ENCODE measurements at places on chromosomes 1 and 21.

DNA sequence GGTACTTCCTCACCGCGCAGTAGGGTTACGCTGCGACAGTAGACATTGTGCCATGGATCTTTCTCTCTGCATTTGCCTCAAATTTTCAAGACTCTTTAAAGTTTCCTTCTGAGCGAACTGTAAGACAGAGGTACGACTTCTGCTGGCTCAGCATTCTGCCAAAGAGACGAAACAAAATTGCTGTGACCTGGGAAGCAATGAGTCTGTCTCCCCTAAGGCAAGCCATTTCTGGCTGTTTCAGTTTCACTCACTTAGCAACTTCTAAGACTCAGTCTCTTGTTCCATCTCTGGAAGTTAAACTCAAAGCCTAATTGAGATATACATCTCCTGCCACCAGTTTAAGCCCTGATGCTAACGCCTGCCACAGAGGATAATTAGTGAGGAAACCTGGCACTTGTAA lies 510.9 kb upstream of the DAB1 start:
- no peak for DNase-seq

- DNase-seq: no peak
These were observed 61.2 kb downstream of the TCP10L start for GRCh38 chr21:32523988-32524719.

GRCh38 chr1:174724219-174724618 lies 275.5 kb upstream of the CACYBP start:
- DNase-seq: no peak

DNA sequence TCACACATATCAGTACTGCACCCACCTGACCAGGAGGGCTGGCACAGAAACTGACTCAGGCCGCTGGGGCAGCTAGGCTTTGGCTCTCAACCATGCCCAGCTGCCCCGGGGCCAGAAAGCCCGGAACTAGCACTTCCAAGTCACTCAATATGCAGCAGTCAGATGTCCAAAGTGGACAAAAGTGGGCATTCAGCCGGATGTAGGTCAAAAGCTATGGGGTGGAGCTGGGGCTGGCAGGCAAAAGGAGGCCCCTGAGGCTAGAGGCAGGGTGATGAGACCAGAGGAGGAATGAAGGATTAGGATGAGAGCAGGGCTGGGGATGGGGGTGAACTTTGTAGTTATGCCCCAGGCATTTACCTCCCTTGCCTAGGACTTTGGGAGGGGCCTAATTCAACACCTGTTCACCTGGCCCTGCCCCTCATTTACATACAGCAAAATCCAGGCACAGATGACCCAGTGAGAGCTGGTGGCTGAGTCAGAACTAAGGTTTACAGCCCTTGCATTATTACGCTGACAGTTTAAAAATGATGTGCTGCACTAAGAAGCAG lies 30.7 kb upstream of the EDN2 start:
- no peak for DNase-seq

DNA sequence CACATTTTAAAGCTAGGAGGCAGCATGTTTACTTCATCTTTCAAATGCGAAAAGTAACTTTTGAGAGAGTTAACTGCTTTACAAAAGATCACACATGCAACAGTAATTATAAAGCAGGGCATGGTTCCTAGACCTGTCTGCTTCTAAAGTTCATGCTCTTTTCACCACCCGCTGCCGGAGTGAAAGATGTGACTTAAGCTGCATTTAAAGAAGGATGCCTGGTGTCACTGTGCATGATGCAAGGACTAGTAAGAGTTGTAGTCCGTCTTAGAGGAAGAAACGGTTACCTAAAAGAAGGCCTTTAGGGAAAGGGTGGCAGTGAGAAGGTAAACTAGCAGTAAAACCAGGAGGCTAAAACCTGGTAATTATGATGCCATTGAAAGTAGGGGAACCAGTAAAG lies 1689.1 kb downstream of the KCNT2 start:
- no peak for DNase-seq

- peak; percentile 78 for DNase-seq
These were observed 64.6 kb downstream of the SIK1 start for GRCh38 chr21:43362321-43362791.

DNA sequence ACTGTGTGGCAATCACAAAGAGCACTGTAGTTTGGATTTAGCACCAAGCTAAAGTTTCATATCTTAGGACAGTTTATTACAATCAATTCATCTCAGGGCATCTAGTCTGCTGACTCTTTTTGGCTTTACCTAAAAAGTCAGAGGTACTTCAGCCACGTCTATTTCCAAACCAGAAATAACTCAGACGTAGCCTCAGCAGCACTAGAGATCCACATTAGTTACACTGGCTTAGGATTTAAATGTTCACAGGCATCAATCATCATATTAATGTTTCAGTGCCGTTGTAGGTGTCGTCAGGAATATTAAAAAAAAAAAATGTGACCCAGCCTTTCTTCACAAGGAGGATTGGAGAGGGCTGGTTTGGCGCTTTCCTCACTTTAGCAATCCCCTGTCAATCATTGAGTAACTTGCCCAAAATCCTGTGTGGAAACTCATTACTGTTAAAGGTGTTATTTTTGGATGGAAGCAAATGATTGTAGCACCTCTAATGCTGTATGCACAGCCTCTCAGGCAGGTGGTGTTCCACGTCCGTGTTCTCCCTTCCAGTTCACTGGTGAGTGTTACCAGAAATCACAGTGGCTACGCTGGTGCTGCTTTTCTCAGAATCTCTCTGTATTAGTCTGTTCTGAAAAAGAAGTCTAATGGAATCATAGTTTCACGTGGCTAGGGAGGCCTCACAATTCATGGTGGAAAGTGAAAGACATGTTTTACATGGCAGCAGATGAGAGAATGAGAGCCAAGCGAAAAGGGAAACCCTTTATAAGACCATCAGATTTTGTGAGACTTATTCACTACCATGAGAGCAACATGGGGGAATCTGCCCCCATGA lies 45.4 kb downstream of the NEK7 start:
- no peak for DNase-seq

DNA sequence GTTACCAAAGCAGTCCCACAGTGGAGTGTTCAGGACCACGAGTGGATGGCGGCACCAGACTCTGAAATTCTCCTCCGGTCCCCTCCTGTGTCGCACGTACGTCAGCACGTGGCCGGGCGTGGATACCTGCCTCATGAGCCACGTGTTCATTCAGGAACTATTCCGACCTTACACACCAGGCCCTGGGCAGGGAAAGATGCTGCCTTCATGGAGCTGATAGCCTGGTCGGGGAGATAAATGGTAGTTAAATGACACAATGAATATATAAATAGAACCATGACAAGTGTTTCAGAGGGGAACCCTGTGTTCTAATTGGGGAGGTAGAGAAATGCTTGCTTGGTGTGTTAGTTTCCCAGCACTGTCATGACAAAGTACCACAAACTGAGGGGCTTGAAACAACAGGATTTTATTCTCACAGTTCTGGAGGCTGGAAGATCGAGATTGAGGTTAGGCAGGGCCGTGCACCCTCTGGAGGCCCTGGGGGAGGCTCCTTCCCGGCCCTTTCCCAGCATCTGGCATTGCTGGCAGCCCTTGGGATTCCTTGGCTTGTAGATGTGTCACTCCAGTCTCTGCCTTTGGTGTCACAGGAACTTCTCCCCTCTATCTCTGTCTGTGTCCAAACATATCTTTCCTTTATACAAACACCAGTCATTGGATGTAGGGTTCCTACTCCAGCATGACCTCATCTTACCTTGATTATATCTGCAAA lies 28.9 kb upstream of the GPR137B start:
- DNase-seq: no peak

GRCh38 chr1:192959657-192960186 lies 99.4 kb downstream of the UCHL5 start:
- DNase-seq: no peak

GRCh38 chr1:24418898-24419628 lies 3.5 kb downstream of the NIPAL3 start:
- peak; percentile 23 for DNase-seq

GRCh38 chr1:65830306-65830705 lies 37.6 kb downstream of the PDE4B start:
- DNase-seq: no peak

DNA sequence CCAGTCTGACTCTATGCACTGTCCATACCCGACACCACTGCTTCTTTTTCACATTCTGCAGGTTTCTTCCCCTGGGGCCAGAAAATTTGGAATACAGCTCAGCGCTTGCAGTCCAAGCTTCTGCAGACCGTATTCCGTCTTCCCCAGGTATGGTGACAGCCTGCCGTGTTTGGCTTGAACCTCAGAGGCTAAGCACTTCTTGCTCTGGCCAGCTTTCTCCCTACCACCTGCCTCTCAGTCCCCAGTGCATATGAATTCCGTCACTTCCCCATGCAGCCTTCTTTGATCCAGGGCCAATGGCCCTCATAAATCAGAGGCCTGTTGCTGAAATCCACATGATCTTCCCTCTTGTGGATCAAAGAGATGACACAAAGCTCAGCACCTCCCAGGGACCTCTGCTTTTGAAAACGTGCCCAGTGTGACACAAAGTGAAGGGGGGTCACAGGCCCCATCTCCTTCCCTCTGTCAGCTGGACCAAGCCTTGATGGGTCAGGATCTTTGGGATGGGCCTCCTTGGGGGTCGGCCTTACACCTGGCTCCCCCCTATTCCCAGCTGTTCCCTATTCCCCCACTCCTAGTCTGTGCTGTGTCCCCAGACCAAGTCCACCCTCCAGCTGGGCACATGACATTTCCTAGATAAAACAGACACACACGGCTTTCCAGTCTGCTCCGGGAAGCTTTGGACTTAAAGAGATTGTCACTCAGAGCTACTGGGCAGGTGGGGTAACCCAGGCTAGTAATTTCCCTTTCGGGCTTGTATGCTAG lies 66.6 kb downstream of the HMGB4 start:
- peak; percentile 3 for DNase-seq

DNA sequence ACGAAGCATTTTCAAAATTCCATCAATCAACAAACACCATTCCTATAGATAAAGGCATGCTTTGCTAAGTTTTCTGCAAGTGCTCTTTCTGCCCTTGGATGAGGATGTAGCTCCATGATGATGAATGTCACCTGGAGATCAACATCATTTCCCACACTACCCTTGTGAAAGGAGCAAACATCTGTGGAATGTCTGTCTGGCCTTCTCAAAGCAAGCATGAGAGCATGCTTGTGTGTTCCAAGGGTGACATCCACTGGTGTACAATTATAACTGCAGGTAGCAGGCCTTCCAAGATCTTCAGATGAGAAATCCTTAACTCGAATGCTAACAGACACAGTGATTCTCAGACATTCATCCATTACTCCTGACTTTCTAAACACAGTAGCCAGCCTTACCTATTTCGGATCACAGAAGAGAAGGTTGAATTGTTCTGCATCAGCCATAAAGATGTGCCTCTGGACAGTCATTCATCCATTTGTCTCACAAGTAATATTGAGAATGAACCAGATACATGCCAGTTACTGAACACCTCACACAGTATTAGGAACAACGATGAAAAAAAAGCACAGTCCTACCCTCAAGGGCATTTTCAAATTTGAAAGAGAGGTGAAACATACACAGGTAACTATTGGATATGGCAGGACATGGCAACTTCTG lies 162.4 kb downstream of the TPR start:
- peak; percentile 48 for DNase-seq

- DNase-seq: no peak
These were observed 126.6 kb downstream of the RUNX1 start for GRCh38 chr21:34922479-34922878.

- DNase-seq: no peak
These were observed 320.3 kb downstream of the KIF26B start for GRCh38 chr1:245475126-245475525.

DNA sequence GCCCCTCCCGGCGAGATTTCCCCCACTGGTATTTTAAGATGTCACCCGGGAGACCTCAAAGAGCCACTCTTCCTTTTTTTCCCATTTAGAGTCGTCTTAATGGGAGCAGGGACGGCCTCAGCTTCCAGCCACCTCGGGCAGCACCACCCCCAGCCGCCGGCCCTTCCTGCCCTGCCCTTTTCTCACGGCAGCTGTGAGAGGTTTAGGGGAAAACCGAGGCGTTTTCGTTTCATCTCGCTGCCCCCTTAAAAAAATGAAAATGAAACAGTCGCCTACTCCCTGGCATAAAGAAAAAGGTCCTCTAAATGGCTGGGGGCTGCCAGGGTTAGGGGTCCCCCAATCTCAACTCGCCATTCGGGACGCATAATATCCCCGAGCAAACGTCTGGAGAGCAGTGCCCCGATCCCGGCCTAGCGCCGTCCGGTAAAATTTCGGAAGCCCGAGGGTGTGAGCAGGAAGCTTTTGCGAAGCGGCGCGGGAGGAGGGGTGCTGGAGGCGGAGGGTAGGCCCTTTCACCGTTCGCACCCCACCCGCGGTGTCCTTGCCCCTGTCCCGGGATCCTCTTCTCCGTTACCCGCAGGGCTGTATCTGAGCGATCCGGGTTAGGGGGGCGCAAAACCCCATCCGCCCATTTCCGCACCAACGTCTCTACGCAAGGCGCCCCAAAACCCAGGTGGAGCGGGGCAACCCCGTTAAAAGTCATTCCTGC lies 1.2 kb downstream of the RUNX3 start:
- DNase-seq: no peak

DNA sequence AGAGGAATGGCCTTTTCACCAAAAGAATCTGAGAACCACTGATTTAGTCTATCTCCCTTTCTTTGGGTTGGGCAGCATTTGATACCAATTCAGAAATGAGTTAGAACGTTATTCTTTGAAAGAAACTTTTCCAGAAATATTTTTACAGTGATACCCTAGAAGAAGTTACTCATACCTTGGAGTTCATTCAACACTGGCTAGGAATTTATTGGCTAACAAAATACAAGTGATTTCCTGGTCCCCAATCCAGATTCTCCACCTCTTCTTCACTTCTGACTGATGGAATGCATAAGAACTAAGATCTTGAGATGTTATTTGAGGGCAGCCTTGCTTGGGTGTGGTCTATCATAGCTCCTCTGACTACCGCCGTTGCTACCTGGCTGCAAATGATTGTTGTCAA lies 9.4 kb downstream of the C1orf162 start:
- no peak for DNase-seq

- DNase-seq: peak; percentile 54
These were observed 123.6 kb upstream of the KCNJ6 start for GRCh38 chr21:38039841-38040240.

- peak; percentile 87 for DNase-seq
These were observed 561 bp upstream of the COQ8A start for GRCh38 chr1:226939438-226940028.

GRCh38 chr1:151512326-151512725 lies 1.1 kb downstream of the CGN start:
- DNase-seq: no peak

DNA sequence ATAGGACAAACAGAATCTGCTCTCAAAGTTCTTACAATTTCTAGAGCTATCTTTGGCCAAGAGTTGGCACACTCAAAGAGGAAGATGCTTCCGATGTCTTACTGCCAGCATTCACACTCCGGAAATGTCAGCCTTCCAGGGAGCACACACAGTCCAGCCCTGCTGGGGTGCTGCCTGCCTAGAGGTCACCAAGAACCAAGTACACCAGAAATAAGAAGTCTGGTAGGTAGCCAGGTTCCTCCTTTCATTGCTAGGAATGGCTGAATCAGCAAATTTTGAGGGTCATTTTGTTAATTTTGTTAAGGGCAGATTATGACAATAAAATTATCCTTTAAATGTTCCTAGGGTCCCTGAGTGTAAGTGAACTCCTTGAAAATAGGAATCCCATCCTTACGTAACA lies 77.5 kb downstream of the PLPP3 start:
- DNase-seq: no peak

- DNase-seq: peak; percentile 14
These were observed 46.4 kb downstream of the DDX20 start for GRCh38 chr1:111802110-111802509.

Data from NCI-H446 (cell line).